ENCODE measurements at places on chromosomes 3 and 15.

DNA sequence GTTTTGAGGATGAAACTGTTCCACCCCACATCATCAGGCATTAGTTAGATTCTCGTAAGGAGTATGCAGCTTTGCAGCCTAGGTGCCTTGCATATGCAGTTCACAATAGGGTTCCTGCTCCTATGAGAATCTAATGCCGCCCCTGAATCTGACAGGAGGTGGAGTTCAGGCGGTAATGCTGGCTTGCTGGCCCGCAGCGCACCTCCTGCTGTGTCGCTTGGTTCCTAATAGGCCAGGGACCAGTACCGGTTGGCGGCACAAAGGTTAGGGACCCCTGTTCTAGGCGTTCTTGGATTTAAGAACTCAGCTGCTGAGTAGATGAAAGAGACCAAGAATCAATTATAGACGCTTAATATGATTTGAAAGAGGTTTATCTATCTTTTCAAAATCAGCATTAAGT is 595.4 kb downstream of the CADM2 start:
- no peak for DNase-seq

GRCh38 chr3:72137865-72138861 is 353.2 kb upstream of the PROK2 start:
- no peak for DNase-seq

DNA sequence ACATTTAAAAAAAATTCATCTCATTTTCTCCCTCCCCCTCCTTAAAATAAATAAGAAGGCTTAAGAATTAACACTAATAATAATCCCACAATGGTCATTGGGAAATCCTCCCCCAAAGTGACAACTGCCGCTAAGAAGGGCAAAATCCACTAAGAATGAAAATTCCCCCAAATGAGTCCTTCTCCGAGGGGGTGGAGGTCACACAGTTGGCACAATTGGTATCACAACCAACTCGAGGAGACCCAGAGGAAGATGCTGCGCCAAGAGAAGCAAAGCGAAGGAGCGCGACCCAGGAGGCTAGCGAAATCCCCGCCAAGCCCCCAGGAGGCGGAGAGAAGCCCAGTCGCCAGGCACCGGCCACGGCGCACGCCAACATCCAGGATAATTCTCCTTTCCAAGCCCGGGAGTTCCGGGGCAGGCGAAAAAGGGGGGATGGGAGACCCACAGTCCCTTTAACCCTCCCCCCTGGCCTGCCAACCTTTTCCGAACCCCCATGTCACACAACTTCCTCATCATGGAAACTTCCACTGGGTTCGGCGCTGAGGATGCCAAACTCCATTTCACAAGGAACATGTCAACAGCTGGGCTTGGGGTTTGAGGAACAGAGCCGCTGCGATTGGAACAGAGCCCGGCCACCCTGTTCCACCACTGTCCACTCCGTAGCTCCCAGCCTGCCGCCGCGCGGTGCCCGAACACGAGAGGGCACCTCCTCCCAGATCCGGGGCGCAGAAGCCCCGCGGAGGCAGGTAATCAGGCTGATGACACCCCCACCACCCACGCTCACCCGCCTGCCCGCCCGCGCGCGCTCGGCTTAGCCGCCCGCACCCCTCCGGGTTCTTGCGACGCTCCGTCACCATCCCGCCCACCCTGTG is 668 bp downstream of the THRB start:
- DNase-seq = no peak

GRCh38 chr15:93758824-93759223 is 472.5 kb upstream of the MCTP2 start:
- no peak for DNase-seq

DNA sequence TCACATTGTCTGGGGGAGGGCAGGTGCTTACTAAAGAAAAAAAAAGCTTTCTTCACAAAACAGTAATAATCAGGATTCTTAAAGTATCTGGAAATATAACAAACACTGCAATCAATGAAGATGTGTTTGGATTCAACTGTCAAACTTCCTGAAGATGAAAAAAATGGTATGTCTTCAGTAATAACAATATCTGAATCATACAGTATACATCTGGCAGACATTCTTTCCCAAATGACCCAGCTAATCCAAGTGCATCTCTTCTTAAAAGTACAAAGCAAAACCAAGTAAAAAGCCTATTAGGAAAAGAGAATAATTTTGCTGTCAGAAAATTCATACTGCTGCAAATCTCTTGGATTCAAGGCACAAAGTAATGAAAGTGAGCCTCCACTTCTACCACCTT is 145.0 kb upstream of the MCTP2 start:
- DNase-seq = no peak

- no peak for DNase-seq
Measured at GRCh38 chr15:43487271-43487895, 5.6 kb downstream of the TP53BP1 start.

DNA sequence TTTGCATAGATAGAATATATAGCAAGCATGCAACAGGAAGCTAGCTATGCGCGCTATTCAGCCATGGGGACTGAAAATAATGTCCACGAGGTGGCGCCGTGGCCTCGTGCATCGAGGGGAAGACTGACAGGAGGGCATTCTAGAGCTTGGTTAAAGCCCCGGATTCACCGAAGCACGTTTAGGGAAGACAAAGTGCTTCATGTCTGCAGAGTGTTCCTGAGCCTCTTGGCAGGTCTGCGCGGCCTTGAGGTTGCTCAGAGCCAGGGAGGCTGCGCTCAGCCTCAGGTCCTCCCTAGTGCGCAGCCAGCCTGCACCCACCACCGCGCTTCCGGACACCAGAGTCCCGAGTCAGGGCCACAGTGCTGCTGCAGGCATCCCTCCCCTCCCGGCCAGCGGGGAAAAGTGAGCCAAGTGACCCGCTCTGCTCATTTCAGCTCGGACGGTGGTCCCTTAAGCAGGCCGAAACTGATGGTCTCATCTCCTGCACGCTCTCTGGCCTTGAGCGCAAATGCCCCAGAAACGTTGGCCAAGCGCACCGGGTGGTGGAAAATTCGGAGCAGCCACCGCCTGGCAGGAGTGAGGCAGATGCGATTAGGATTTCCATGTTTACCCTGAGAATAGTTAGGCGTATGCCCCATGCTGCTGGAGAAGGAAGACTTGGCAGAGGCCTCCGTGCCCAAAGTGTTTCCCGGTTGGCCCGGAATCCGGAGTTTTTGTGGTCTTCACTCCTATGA is 24.8 kb downstream of the GABRA5 start:
- no peak for DNase-seq

GRCh38 chr3:125062904-125063618 is 7.3 kb upstream of the HEG1 start:
- no peak for DNase-seq

DNA sequence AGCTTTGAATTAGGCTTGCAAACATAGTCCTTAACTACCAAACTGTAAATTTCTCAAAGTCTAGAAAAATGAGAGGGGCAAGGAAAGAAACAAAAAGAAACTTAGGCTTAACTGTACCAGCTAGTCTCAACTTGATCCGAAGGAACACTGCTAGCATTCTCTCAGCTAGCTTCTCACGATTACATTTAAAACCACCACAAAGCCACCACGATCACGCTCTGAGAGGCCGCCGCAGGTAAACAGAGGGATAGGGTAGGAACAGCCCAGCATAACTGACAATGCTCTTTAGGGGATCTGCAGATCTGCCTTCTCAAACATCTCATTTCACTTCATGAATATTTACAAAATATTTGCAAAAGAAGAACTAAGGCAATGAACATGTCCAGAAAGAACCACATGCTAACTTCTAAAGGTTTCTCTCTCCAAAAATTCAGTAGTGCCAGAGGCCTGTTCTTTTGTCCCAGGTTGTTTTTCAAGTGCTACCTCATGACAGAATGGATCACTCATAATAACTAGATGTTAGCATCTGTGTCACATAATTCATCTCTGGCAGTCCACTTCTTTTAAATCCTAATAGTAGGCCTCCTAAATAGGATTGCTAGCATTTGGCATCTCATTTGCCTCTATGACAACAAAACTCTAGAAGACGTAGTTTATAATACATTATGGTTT is 18.9 kb downstream of the VGLL4 start:
- DNase-seq = no peak

DNA sequence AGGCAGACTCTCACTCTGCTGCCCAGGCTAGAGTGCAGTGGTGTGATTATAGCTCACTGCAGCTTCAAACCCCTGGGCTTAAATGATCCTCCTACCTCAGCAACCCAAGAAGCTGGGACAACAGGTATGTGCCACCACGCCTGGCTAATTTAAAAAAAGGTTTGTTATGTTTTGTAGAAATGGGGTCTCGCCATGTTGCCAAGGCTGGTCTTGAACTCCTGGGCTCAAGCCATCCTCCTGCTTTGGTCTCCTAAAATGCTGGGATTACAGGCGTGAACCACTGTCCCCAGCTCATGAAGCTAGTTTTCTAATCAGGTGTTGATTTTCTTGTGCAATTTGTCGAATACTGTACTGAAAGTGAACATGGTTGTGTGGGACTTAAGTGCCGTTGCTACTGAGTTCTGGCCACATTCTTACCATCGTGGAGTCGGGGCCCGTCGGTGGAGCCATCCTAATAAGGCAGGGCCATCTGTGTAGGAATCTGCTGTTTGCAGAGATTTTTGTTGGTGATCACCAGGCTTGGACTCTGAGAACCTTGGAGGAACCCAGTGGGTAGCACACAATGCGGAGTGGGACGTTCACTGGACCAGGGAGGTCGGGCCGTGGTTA is 193.2 kb downstream of the GOLGA6L6 start:
- DNase-seq = no peak

DNA sequence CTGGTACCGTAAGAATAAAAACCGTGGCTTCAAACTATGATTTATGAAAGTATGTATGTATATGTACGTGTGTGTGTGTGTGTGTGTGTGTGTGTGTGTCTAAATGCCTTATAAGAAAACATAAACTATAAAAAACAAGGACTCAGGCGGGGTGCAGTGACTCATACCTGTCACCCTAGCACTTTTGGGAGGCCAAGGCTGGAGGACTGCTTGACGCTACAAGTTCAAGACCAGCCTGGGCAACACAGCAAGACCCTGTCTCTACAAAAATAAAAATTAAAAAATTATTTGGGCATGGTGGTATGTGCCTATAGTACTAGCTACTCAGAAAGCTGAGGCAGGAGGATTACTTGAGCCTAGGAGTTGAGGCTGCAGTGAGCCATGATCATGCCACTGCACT is 29.1 kb downstream of the CCPG1 start:
- DNase-seq = no peak

- no peak for DNase-seq
Measured at GRCh38 chr15:31997711-31998110, 32.6 kb upstream of the CHRNA7 start.

- DNase-seq = no peak
Measured at GRCh38 chr15:80317389-80318182, 65.6 kb upstream of the CTXND1 start.

- peak; percentile 39 for DNase-seq
Measured at GRCh38 chr3:72665701-72666446, 182.4 kb downstream of the SHQ1 start.

- DNase-seq = peak; percentile 17
Measured at GRCh38 chr3:177449360-177450006, 252.2 kb upstream of the TBL1XR1 start.

- DNase-seq = no peak
Measured at GRCh38 chr15:54045397-54045796, 67.2 kb downstream of the UNC13C start.

DNA sequence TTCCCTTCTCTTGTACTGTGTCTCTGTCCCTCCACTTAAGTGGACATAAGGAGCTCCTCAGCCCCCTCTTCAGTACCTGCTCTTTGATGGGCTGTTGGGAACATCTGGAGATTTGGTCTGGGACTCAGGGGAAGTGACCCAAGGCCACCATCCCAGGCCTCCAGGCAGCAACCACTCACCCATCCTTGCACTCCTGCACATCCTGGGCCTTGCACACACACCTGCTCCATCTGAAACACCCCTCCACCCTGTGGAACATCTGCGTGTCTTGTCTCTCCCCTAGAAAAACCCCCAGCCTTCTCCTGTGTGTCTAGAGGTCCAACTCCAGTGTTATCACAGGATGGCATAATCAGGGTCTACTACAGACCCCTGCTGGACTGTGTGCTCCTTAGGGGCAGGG is 74.3 kb downstream of the ABTB1 start:
- no peak for DNase-seq

GRCh38 chr3:108661699-108662098 is 72.2 kb downstream of the DZIP3 start:
- no peak for DNase-seq

GRCh38 chr15:29835301-29835700 is 13.0 kb upstream of the TJP1 start:
- no peak for DNase-seq

- DNase-seq = no peak
Measured at GRCh38 chr15:27867861-27868260, 231.3 kb downstream of the OCA2 start.

GRCh38 chr15:92617549-92618520 is 37.7 kb downstream of the FAM174B start:
- no peak for DNase-seq

- DNase-seq = no peak
Measured at GRCh38 chr3:13878281-13879101, 1.4 kb downstream of the WNT7A start.

- no peak for DNase-seq
Measured at GRCh38 chr3:134802428-134803050, 7.5 kb downstream of the EPHB1 start.

- DNase-seq = no peak
Measured at GRCh38 chr3:80079886-80080285, 312.1 kb upstream of the ROBO1 start.

GRCh38 chr3:32113981-32114545 is 7.6 kb downstream of the GPD1L start:
- no peak for DNase-seq

- DNase-seq = no peak
Measured at GRCh38 chr3:50369012-50369670, 9.8 kb upstream of the TMEM115 start.

GRCh38 chr15:28943611-28944230 is 57.9 kb downstream of the APBA2 start:
- DNase-seq = no peak

DNA sequence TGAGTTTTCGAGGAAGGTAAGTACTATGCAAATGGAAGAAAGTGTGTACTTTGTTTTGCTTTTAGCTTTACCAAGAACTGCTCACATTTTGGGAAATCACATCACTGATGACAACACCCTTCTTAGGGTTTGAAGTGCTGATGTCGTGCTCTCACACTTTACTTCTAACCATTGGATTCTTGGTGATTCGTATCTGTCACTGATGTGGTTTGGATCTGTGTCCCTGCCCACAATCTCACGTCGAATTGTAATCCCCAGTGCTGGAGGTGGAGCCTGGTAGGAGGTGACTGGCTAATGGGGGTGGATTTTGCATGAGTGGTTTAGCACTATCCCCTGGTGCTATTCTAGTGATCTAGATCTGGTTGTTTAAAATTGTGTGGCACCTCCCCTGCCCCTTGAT is 75.4 kb upstream of the RGMA start:
- no peak for DNase-seq

DNA sequence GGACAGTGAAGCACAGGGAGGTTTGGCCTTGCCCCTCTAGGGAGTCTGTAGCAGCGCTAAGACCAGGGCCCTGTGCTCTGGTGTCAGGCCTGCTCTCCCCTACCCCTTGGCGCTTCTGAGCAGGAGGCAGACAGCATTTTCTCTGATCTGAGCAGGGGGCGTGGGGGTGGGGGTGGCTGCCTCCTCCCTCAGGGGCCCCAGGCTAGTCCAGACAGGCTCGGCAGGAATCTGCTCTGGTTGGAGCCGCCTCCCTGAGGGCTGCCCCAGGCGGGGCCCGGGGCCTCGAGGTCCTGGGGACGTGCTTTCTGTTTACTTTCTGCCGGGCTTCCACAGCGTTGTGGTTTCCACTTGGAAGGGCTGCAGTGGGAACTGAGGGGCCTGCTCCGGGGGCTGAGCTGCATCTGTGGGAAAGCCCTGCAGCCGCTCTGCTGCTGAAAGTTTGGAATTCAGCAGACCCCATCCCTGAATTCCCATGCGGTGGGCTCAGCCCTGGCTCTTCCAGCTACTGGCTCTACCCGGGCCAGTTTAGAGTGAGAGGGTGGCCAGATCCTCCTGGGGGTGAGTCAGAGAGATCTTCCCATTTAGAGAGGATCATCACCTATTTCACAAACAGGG is 105.4 kb downstream of the LINGO1 start:
- no peak for DNase-seq

All from activated CD4-positive, alpha-beta T cell treated with anti-CD3 and anti-CD28 coated beads for 4 hours (primary cell).